ENCODE measurements at places on chromosomes 16 and 17. TPM values are rescaled to one million over a fixed set of nuclear protein-coding genes. Genes with fewer than 3 reads are reported as not detected.

DNASE1L2 gene
- 0.79 TPM for total RNA-seq

DNA sequence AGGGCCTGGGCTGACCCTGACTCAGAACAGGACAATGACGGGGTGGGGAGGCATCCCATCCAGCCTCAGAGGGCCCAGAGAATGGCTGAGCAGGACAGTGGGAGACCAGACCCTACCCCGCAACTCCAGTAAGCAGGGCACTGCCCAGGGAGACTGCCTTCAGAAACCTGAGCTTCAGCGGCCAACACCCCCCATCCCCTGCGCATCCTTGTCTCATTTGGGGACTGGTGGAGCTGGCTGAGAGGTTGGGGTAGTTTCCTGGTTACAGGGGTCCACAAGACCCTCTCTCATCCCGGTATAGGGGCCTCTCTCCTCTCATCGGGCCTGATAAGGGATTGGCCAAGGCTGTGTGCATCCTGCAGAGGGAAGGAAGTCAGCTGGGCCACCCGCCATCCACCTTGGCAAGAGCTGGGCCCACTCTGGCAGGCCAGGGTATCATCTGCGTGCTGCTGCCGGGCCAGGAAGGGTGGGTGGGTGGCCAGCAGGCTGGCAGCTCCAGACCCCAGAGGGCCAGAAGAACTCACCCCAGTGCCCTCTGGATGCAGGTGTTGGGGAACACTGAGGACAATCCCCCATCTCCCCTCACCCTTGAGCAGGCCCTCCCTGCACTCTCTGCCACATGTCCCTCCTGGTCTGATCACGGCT, 229.1 kb downstream of the KATNIP start:
- DNase-seq = peak; percentile 54

DNA sequence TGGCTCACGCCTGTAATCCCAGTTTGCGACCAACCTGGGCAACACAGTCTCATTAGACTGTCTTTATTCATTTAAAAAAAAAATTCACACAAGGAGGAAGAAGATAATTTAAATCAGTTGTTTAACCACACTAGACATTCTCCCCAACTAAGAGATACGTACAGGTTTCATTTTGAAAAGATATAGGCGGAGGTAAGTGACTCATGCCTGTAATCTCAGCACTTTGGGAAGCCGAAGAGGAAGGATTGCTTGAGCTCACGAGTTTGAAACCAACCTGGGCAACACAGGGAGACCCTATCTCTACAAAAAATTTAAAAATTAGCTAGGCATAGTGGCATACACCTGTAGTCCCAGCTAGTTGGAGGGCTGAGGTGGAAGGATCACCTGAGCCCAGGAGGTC, 5.3 kb downstream of the CMTM4 start:
- no peak for DNase-seq

GRCh38 chr16:2686912-2687507, 4.7 kb downstream of the KCTD5 start:
- DNase-seq = peak; percentile 71

- DNase-seq = no peak
Measured at GRCh38 chr17:16516594-16517051, 24.6 kb upstream of the LRRC75A start.

GRCh38 chr17:4040784-4041183, 76.5 kb upstream of the ATP2A3 start:
- no peak for DNase-seq

All from upper lobe of left lung (tissue), 6 donors.